ENCODE measurements at places on chromosomes 4 and X. TPM values are rescaled to one million over a fixed set of nuclear protein-coding genes. Genes with fewer than 3 reads are reported as not detected.

PSAPL1 gene
- not detected for total RNA-seq

SNCA gene
- total RNA-seq: 27.9 TPM

IQCM gene
- total RNA-seq: not detected

HPGDS gene
- total RNA-seq: not detected

NLGN4X gene
- total RNA-seq: not detected

NWD2 gene
- total RNA-seq: not detected

NXF3 gene
- not detected for total RNA-seq

RNF175 gene
- not detected for total RNA-seq

CT47B1 gene
- total RNA-seq: not detected

AFP gene
- 2.0 TPM for total RNA-seq

FAM9C gene
- total RNA-seq: not detected

RAB41 gene
- not detected for total RNA-seq

YIPF7 gene
- total RNA-seq: not detected

GAGE1 gene
- not detected for total RNA-seq

ATP2B3 gene
- under 0.01 TPM for total RNA-seq

GPR34 gene
- total RNA-seq: under 0.01 TPM

MAGEB2 gene
- not detected for total RNA-seq

ZCCHC18 gene
- total RNA-seq: 0.30 TPM

IGSF1 gene
- total RNA-seq: 0.14 TPM

SMIM43 gene
- 1.2 TPM for total RNA-seq

GABRE gene
- total RNA-seq: 41.3 TPM

GPRASP2 gene
- 20.1 TPM for total RNA-seq

DGKK gene
- not detected for total RNA-seq

TCEAL2 gene
- not detected for total RNA-seq

UGT2B10 gene
- not detected for total RNA-seq

PITX2 gene
- total RNA-seq: 60.6 TPM
